ENCODE measurements at places on chromosomes 6 and 20. TPM values are rescaled to one million over a fixed set of nuclear protein-coding genes. Genes with fewer than 3 reads are reported as not detected.

Gene PRSS35
- 47.9 TPM for total RNA-seq

Gene PLEKHG1
- total RNA-seq: 39.5 TPM

Gene SIRPD
- not detected for total RNA-seq

- DNase-seq: no peak
Observed at GRCh38 chr6:108557494-108558371, 3.0 kb upstream of the FOXO3 start.

DNA sequence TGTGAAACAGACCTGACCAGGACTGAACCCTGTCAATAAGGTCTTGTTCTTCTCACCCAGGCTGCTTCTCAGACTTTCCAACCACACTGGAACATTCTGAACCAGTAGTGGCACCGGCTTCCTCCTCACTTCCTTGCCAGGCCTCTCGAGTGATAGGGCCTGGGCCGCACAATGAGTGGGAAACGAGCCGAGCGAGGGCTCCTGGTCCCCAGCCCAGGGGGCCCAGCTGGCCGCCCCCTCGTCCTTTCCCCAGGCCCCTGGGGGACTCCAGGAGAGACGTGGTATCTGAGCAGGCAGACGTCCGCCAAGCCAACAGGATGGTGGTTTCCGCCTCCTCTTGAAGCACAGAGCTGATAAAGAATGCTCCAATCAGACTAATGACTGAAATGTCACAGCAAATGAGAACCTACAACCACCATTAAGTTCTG is 117.9 kb downstream of the GMDS start:
- DNase-seq: no peak

DNA sequence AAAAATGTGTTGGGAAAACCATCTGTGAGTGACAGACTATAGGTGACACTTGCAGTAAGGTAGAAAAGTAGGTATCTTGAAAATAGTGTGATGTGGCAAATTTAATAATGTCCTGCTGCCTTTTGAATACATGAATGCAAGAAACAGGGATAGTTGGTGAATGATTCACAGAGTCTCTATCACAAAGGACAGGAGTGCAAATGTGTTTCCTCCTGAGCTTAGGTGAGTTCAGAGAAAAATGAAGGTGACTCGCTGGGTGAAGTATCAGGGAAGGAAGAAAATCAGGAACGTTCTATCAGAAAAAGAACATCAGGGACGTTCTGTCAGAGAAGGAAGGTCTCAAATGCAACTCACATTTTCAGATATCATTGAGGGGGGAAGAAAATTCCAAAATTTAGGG is 557.8 kb upstream of the SLC35B3 start:
- no peak for DNase-seq

GRCh38 chr20:9573335-9574151 is 59.2 kb downstream of the LAMP5 start:
- no peak for DNase-seq

GRCh38 chr6:9851541-9852380 is 563.1 kb downstream of the TFAP2A start:
- DNase-seq: no peak

- DNase-seq: no peak
Observed at GRCh38 chr6:149698175-149698574, 19.7 kb downstream of the LATS1 start.

GRCh38 chr6:119322034-119322433 is 27.5 kb downstream of the MAN1A1 start:
- DNase-seq: no peak

- no peak for DNase-seq
Observed at GRCh38 chr6:33702345-33702977, 9.0 kb downstream of the UQCC2 start.

Gene C20orf204
- total RNA-seq: 0.95 TPM

GRCh38 chr6:151058021-151058733 is 181.6 kb upstream of the AKAP12 start:
- no peak for DNase-seq

- no peak for DNase-seq
Observed at GRCh38 chr20:15507151-15507550, 1066.1 kb downstream of the KIF16B start.
